ENCODE measurements at places on chromosomes 4 and X.

DNA sequence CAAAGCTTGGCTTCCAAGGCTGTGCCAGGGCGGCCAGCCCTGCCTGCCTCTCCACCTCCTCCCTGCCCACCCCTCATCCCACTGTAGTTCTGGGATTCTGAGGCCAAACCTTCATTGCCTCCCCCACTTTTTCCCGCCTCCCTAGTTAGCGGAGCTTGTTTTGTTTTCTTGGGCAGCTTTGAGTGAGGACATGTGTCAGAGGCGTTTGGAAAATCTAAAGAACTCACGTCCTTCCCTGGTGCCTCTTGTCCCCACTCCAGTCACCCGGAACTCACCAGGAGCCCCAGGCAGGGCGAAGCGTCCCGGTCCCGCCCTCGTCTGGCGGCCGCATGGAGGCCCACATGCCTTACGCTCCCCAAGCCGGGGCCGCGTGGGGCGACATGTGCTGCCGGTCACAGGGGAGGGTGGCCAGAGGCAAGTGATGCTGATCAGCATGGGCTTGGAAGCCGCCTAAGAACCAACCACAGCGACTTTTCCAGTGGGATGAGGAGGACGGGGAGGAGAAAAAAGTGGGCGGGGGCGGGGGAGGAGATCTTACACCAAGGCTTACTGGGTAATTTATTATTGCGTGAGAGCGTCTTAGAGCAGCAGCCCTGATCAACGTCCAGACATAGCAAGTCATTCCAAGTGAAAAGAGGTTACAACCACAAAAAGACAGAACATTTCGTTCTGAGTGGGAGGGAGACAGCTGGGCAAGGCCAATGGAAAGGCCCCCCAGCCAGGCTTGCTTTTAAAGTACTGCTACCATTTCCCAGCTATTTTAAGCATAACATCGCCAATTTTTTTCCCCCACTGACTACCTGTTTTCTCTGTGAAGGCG, 48.5 kb downstream of the PRPS1 start:
- peak; percentile 12 for DNase-seq

DNA sequence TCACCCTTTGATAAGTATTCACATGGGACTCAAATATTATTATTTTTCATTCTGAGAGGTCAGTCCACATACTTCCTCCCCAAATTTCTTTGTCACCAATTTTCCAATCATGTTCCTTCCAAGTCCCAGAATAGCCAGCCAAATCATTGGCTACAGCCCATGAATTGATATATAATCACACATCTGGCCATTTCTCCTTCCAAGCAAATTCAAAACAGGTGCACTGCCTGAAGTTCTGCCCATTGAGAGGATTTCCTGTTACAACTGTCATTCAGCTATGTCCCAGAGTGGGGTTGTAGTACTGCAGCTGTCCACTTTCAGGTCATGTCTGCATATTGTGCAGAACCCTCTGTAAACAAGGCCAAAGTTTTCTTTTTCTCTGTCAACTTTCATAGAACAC, 347.8 kb downstream of the GRID2 start:
- no peak for DNase-seq

- no peak for DNase-seq
Measured at GRCh38 chrX:103423955-103424638, 47.8 kb downstream of the BEX3 start.

GRCh38 chr4:14879683-14880082, 122.6 kb upstream of the CPEB2 start:
- no peak for DNase-seq

DNA sequence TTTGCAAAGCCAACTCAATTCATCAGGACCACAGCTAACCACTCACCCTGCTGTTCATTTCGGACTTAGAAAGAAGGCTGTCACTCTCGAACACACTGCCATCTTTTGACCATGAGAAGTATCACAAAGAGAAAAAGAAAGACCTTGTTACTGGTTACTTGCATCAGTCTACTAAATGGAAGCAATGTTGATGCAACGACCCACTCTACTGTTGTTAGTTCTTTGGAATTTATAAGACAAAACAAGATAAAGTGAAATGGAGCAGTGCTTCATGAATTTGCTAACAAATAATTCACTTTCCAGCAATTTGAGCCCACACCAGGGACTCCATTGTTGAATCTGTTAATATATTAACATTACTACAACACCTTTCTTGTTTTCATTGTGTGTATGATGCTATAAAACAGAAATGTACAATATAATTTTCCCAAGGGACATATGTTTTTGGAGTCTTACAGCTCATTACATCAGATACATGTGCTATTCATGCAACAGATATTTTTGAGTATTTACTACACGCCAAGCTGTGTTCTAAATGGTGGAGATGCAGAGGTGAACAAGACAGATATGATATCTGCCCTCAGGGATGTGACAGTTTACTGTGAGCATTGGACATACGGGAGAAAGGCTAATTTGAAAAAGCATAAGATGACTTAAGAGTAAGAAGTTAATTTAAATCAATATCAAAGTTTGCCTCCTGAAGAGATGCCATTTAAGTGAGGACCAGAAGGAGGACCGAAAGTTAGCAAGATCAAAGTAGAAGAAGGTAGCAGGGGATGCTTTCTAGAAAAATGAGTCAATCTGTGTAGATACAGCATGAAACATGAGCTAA, 87.2 kb downstream of the AREG start:
- DNase-seq = peak; percentile 33

- no peak for DNase-seq
Measured at GRCh38 chr4:58048491-58048890, 938.3 kb upstream of the IGFBP7 start.

DNA sequence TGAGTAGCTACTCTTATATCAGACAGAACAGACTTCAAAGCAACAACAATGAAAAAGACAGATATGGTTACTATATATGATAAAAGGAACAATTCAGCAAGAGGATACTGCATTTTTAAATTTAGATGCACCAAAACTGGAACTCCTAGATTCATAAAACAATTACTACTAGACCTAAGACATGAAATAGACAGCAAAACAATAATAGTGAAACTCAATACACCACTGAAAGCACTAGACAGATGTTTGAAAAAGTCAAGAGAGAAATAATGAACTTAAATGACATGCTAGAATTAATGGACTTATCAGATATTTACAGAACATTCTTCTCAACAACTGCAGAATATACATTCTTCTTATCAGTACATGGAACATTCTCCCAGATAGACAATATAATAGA, 99.5 kb upstream of the ITM2A start:
- DNase-seq = no peak

DNA sequence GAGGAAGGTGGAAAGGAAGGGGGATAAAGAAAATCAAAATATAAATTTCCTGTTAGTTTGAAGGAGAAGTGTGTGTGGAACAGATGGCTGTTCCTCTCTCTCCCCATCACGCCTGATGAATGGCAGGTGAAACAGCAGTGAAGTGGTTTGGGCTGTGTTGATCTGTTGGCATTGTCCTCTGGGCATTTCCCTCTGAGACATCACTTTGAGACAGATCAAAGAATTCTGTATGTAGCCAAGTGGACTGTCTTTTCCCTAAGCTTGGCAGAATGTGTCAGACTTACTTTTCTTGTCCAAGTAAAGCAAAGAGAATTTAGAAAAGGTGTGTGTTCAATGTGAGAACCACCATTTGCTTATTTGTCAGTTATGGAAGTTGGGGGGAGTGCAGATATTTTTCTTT, 47.5 kb downstream of the SEPTIN11 start:
- no peak for DNase-seq
